ENCODE measurements at places on chromosomes 2 and 18.

DNA sequence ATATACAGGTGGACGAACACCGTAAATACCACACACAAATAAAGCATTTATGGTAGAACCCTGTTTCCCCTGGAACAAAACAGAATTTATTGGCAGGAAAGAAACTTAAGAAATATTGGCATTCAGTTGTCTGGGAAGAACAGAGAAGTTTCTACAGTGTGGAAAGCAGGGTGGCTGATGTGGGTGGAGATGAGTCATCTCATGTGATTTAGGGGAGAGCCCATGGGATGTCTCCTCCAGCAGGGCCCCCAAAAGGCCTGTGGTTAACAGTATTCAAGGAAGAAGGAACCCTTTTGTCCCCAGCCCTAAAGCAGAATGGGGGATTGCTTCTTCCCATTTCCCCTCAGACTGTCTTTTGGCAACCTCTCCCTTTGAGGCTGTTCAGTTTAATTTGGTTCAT, 24.2 kb downstream of the SIX3 start:
- no peak for DNase-seq

GRCh38 chr18:56569416-56569815, 69.0 kb downstream of the TXNL1 start:
- no peak for DNase-seq

- no peak for DNase-seq
Measured at GRCh38 chr2:7660816-7661215, 743.6 kb downstream of the RNF144A start.

GRCh38 chr2:151159109-151159662, 102.5 kb downstream of the RBM43 start:
- no peak for DNase-seq

GRCh38 chr2:68196120-68196716, 38.5 kb downstream of the PNO1 start:
- DNase-seq: peak; percentile 48

DNA sequence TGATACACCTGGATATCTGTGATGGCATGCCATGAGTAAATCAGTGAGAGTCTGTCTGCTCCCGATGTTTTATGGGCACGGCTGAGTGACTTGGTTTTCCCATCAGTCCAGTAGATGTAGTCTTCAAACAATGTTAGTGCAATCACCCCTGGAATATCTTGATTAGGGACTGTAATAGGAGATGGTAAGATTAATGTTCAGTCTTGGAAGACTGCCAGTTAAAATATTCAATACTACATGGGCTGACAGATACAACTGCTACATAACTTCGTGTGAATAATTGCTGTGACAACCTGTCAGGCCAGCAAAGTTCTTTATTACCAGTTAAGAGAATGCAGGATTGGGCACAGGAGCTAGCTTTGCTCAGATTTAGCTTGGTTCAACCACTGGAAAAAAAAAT, 1673.3 kb downstream of the LRP1B start:
- DNase-seq: no peak

- DNase-seq: no peak
Measured at GRCh38 chr2:99776206-99776905, 286.5 kb upstream of the REV1 start.

GRCh38 chr18:56157541-56157940, 480.9 kb downstream of the TXNL1 start:
- DNase-seq: no peak

DNA sequence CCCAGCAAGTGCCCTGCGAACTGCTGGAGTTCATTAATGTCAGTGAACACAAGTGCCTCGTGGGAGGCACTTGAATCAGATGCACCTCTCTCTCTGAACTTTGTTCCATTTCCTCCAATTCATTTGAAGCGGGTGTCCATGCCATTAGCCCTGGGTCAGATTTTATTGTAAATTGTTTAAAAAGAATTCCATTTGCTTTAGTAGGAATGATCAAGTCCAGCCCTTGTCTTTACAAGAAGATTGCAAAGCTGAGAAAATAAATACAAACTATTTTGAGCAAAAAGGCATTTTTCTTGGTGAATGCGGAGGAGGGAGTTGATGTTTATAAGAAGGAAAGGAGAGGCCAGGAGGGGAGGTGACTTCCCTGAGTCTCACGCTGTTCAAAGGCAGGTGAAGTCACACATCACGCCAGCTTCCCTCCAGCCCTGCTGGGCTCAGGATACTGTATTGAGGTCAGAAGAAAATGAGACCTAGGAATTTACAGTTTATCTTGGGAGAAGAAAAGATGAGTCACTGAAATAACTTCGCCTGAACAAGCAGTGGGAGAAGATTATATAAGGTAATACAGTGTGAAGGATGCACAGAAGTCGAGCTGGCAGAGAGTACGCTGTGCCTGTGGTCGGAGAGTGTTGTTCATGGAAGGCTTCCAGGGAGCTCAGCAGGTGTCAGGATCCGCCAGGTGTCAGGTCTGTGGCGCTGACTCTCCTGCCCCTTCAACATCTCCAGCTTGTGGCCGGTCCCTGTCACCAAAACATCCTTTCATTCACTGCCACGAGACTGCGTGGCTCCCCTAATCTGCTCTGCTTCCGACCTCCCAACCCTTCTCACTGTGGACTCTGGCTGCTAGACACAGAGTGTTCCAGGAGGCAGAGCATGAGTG, 36.5 kb downstream of the EFR3B start:
- no peak for DNase-seq

DNA sequence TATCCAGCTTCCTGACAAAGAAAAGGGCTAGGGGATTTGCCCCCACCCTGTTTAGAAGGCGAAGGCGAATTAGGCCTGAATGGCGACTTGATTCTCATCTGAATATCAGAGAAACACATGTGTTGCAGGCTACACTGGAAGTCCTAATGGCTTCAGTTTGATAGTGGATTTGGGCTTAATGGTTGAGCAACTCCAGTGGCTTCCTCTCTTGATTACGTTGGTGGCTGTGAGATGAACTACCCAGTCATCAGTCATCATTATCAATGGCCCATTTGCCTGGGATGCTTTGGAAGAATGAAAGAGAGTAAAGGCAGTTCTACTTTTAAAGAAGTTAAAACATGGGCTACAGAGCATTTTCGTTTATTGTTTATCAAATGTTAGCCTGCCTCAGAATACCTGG, 60.9 kb upstream of the IL1R1 start:
- DNase-seq: no peak

GRCh38 chr2:85924522-85924921, 35.7 kb upstream of the ST3GAL5 start:
- peak; percentile 63 for DNase-seq

DNA sequence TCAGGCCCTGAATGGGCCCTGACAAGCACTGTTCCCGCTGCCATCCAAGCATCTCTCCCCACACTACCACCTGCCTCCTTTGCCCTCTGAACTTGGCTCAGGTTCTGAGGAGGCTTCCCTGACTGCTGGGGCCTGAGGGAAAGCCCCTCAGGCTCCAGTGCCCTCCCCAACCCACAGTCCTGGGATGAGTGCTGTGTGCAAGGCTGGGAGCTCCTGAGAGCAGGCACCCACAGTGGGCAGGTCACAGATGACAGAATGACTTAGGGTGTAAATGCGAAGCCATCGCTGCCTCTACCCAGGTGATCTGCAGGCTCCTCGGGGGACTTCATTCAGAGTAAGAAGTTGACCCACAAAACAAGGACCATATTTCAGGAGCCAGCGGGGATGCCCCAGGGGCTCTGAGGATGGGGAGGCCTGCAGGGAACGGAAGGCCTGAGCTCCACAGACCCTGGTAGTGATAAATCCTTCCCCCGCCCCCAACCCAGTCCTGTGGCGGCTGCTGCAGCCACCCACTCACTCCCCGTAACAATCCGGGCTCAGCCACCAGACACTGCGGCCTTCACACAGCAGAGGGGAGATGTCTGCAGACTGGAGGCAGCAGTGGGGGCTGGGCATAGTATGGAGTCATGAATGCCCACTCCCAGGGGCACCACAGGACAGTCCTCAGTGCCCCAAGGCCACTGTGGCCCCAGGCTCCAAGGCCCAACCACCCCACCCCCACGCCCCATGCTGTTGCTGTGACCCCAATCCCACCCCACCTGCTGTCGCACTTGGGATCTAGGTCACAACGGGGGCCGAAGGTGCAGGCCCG, 8.9 kb downstream of the BIN1 start:
- DNase-seq: no peak

- no peak for DNase-seq
Measured at GRCh38 chr2:150088538-150088937, 398.9 kb downstream of the RND3 start.

DNA sequence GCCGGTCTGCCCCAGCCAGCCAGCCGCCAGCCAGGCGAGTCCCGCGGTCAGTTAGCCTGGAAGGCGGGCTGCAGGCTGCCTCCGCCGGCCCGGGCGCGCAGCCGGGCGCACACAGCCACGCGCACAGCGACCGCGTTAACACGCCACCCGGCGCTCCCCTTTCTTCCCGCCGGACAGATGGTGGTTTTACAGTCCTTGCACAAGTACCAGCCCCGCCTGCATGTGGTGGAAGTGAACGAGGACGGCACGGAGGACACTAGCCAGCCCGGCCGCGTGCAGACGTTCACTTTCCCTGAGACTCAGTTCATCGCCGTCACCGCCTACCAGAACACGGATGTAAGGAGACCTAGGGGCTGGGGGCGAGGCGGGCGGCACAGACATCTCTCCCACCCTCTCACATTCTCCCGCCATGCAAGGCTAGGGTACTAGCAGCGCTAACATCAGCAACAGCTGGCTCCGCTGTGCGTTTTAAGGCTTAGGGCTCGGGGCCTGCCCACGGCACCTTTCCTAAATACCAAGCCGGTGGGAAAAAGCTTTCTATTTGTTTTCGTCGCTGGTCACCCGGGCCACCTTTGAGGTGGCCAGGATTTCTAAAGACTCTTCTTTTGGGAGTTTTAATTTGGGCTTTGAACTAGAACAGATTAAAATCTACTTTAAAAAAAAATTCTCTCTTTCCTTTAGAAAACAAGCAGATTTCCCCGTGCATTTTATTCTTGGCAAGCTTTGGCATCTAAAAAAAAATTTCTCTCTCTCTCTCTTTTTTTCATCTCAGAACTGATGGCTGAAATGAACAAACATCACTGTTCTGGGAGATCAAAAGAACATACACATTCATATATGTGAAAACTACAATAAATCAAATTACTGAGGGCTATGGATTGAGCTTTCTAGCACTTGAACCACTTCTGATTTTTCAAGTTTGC, 2.9 kb downstream of the TBR1 start:
- no peak for DNase-seq

DNA sequence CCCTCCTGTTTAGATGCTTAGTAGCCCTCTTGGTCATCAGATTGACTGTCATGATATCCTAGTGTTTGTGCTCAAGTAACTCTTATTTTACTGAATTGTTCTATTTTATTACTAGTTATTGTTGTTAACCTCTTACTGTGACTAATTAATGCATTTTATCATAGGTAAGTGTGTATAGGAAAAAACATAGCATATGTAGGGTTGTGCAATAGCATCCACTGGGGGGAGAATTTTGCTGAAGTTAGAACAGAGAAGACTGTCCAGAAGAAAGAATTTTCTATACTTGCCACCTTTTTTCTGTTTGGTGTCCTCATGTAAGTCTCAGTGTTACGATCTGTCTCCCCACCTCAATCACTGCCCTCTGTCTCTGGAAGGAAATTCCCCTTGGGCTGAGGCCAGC, 177.4 kb downstream of the RPIA start:
- no peak for DNase-seq

DNA sequence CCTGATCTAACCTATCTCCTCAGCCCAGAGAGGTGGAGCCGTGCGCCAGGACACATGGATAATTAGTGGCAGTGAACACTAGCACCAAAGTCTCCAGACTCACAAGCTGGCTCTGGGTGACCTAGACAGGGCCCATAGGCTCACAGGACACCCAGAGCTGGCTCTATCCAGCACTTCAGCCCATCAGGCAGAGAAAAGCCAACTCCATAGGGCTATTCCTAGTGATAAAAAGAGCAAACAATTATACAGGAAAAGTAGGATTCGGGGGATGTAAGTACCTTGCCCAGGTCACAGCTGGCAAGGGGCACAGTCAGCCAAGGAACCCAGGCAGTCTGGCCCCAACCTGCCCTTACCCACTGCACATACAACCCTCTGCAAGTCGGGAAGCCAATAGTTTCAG, 178.6 kb downstream of the TNS1 start:
- DNase-seq: no peak

DNA sequence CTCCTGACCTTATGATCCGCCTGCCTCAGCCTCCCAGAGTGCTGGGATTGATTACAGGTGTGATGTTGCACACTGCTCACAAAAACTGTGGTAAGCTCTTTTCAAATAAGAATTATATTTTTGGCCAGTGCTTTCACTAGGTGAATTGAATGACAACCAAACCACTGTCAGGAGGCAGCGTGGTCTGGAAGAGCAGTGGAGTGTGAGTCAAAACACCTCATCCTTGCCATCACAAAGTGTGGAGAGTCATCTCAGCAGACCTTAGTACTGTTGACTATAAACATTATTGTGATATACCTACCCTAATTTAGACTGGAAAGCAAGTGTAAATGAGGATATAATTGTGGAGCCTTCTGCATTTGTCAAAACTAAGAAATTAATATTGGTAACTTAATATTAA, 61.3 kb downstream of the UBE2E3 start:
- no peak for DNase-seq

DNA sequence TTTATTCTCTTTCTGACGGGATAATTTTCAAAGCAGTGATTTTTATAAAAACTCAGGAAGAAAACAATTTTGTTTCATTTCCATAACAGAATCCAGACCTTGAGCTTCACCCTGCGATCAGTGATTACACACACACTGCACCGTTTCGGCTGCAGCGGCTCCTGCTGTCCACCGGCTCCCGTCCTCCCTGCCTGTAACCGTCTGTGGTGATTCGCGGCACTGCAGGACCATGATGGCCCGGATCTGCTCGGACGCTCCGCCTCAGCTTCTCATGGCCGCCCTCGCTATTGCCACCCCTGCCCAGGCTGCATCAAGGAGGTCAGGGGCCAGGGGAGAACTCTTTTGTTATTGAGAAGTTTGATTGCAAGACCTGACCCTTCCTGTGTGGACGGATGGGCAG, 246.1 kb downstream of the TWIST2 start:
- no peak for DNase-seq

- no peak for DNase-seq
Measured at GRCh38 chr2:192887337-192887736, 692.6 kb upstream of the TMEFF2 start.

GRCh38 chr2:38098421-38099098, 22.6 kb upstream of the CYP1B1 start:
- DNase-seq: no peak

GRCh38 chr2:171487201-171487600, 35.1 kb upstream of the CYBRD1 start:
- DNase-seq: no peak

GRCh38 chr2:134836986-134837385, 1.4 kb upstream of the ACMSD start:
- DNase-seq: no peak

- no peak for DNase-seq
Measured at GRCh38 chr2:11103984-11104793, 51.1 kb upstream of the SLC66A3 start.

GRCh38 chr2:195117011-195117410, 540.0 kb upstream of the SLC39A10 start:
- DNase-seq: no peak

DNA sequence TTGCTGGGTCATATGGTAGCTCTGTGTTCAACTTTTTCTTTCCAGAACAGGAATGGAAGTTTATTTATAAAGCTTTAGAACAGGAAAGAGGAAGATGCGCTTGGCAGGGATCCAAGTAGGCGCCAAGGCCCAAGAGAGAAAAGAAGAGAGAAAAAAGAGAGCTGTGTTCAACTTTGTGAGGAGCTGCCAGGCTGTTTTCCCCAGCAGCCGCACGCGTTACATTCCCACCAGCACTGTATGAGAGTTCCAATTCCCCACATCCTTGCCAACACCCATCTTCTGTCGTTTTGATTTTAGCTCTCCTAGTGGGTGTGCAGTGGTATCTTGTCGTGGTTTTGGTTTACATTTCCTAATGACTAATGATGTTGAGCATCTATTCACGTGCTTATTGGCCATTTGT, 51.4 kb downstream of the KCNF1 start:
- no peak for DNase-seq

- no peak for DNase-seq
Measured at GRCh38 chr2:54728669-54729120, 5.2 kb downstream of the EML6 start.
